ENCODE measurements at places on chromosomes 3 and 15. TPM values are rescaled to one million over a fixed set of nuclear protein-coding genes. Genes with fewer than 3 reads are reported as not detected.

Gene SHF
- total RNA-seq = 82.7 TPM

DNA sequence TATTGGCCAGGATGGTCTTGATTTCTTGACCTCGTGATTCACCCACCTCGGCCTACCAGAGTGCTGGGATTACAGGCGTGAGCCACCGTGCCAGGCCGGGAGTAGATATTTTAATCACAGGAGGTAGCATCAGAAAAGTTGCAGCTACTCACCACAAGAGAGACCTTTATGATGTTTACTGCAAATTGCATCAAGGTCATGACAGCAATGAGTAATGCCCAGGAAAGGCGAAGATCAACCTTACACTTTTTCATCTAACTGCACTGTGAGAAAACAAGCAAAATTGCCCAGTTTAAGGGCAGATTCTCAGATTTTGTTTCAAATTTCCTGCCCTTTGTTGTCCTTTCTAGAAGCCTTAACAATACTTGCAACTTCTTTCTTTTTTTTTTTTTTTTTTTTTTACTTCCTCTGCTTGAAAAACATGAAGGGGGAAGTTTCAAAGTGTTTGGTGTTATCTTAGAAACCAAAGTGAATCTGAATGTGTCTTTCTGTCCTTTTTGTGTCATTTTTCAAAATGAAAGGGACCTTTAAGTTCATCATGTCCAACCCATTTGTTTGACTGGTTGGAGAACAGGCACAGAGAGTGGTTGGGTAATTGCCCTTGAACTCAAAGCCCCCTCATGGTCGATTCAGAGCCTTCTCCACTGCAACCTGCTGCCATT, 25.0 kb downstream of the TGFBR2 start:
- DNase-seq = no peak

Gene CHMP2B
- 32.3 TPM for total RNA-seq

Gene CLSTN2
- 26.9 TPM for total RNA-seq

GRCh38 chr3:156678197-156678596, 3.8 kb downstream of the TIPARP start:
- DNase-seq = no peak

- DNase-seq = no peak
These were observed 136.1 kb downstream of the ADAMTS9 start for GRCh38 chr3:64551697-64552096.

GRCh38 chr15:72205896-72206676, 8.5 kb upstream of the GRAMD2A start:
- no peak for DNase-seq

DNA sequence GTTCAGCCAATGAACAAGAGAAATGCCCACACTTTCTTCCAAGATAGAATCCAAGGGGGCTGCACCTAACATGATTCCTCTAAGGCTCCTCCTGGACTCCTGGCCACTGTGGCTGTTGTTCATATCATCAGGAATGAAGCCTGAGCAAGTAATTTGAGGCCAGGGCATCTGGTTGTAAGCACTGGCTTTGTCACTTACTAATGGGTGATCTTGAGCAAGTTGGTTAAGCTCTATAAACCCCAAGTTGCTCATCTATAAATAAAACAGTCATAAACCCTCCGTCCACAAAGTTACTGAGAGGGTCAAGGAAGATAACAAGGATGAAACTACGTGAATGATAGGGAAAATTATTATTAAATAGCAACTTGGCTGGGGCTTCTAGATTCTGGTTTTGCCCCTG, 58.3 kb downstream of the CDC25A start:
- no peak for DNase-seq

- no peak for DNase-seq
These were observed 57.8 kb upstream of the HRH1 start for GRCh38 chr3:11096266-11097139.

Gene SLITRK3
- total RNA-seq = 14.3 TPM
